B cell (primary cell): ENCODE measurements at places on chromosomes 16 and 17. TPM values are rescaled to one million over a fixed set of nuclear protein-coding genes. Genes with fewer than 3 reads are reported as not detected.

GRCh38 chr16:80056324-80056723 is 455.8 kb upstream of the MAF start:
- DNase-seq, result no peak

DNA sequence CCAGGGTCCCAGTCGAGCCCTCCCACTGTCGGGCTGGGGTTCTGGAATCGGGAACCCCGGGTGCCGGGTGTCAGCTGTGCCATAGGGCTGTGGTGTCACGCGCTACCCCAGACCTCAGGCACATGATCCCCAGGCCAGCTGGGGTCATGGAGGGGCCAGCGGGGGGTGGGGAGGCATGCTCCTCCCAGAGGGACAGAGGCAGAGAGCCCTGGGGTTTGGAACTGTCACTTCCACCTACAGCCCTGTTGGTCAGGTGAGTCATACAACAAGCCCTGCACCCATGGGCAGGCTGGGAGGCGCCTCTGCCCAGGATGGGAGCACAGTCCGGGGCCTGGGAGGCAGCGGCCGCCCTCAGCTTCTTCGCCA is 63.0 kb downstream of the BAIAP2 start:
- DNase-seq, result no peak

DNA sequence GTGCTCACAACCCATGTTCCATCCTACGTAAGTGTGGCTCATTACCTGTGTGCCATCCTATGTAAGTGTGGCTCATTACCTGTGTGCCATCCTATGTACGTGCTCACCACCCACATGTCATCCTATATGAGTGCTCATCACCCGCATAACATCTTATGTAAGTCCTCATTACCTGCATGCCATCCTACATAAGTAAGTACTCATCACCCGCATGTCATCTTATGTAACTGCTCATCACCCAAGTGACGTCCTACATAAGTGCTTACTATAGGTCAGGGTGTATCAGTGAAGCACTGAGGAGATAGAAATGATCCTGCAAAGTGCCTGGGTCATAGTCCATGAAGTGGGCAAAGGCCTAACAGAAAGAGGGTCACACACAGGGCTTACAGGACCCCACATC is 93.1 kb downstream of the AXIN2 start:
- no peak for DNase-seq

SMIM22 gene
- polyA plus RNA-seq, result not detected in 2 replicates

GPR139 gene
- not detected in 2 replicates for polyA plus RNA-seq

GRCh38 chr16:57513371-57514102 is 22.8 kb downstream of the CCDC102A start:
- no peak for DNase-seq
